ENCODE measurements at places on chromosomes 2 and 18.

- DNase-seq = no peak
These were observed 102.5 kb upstream of the SLC35G4 start for GRCh38 chr18:11506856-11507255.

- DNase-seq = peak; percentile 72
These were observed 595 bp downstream of the PARD6G start for GRCh38 chr18:80246445-80247392.

DNA sequence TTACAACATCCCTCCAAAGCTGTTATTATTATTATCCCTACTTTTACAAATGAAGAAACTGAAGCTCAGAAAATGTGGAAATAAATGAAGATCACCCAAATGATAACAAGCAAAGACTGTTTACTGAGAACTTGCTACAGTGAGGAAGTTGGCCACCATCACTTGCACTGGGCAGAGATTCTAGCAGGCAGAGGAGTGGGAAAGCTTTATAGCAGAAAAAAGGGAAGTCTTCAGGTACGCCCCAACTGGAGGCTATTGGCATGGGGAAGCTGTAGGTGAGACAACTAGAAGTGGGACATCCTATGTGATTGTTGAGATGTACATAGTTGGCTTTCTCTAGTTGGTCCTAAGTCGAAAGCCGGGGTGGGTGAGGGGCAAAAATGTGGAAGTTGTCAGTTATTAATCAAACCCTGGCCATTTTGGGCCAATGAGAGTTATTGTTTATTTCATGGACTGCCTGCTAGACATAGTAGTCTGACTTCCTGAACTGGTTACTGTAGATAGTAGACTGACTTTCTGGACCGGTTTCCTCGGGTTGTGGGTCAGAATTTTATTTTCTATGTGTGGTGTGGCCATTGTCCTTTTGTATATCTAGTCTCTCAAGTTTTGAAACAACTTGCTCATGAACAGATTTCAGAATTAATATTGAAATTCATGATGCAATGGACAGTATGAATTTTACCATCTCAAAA, 40.2 kb upstream of the STAT4 start:
- no peak for DNase-seq

DNA sequence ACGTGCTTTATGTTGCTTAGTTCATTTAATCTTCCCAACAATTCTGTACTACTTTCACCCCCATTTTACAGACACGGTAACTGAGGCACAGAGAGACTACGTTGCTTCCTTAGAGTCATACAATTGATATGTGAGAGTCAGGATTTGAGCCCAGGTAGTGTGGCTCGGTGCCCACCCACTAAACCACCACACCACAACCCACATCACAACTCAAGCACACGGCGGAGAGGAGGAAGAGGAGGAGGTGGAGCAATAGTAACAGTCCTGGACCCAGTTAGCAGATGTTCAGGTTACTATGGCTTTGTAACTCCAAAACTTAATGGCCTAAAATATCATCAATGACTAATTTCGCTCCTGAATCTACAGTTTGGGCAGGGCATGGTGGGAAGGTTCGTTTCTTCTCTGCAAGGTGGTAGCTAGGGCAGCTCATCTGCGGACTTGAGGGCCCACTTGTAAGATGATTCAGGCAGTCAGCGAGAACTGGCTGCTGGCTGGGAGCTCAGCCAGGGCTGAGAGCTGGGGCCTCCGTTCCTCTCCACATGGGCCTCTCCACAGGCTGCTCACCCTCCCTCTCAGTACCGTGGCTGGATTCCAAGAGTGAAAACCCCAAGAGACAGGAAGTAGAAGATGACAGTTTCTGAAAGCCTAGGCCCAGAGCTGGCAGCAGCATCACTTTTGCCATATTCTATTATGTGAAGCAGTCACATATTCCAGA, 167.1 kb downstream of the ZFP36L2 start:
- peak; percentile 54 for DNase-seq
